Fibroblast of skin of abdomen (primary cell): ENCODE measurements at places on chromosomes 4 and X.

DNA sequence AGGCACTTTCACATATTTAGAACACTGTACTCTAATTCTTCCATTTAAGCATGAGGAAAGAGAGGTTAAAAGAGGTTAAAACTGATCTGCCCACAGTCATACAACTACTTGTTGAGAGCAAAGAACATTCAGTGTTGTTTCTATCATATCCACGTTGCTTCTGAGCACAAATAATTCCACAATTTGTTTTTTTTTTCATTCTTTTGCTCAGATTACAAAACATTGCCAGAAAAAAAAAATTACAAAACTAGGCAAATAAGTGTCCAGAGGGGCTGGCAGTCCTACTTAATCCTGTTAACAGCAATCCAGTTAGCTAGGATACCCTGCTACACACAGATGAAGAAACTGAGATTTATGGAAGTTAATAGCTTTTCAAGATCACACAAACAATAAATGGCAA, 6.3 kb upstream of the USP53 start:
- DNase-seq = no peak

- DNase-seq = no peak
Observed at GRCh38 chrX:21383546-21383945, 9.3 kb downstream of the CNKSR2 start.

GRCh38 chrX:82218361-82218760, 1016.5 kb downstream of the SH3BGRL start:
- DNase-seq = no peak

DNA sequence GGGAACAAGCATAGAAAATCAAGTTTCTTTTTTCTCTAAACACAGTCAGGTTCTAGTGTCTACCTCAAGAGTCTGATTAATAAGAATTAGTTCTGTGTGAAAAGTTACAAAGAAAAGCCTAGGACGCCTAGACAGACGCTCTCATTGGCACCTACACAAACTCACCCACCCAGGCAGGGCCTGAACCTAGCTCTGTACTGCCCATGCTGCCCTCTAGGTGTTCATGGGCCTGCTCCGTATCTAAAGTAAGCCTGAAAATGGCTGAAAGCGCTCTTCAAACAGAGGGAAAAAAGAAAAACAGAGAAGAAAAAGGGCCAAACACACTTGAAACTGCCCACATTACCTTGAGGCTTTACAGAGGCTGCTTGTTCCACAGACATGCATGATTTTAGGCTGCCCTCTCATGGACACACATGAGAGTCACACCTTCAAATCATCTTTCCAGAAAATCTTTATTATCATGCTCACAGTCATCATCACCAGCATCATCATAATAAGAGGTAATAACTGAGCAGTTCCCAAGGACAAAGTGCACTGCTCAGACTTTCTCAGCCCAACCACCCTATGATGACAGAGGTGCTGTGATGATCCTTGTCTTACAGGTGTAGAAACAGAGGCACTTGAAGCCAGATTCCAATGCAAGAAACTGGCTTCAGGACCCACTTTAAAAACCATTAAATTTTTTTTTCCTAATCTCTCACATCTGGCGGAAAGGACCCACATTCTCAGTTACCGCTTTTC, 49.6 kb downstream of the MAP7D2 start:
- DNase-seq = peak; percentile 57

DNA sequence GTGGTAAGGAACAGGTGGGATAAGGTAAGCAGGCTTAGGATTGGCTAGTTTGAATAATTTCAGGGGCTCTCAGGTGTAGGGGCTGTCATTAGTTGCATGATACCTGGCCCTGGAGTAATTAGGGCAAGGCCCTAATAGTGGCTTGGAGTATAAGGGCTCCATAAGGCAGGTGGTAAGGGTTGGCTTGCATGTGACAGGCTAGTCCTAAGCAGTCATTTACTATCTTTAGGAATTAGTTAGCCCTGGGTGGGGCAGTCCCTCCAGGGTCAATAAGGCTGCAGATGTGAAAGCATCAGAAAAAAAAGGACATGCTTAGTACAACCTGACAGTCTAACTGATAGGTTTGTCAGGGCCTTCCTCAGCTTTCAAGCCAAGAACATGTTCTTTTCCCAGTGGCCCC, 7.8 kb upstream of the TMPRSS11D start:
- DNase-seq = no peak

- DNase-seq = peak; percentile 41
Observed at GRCh38 chr4:145937971-145938611, 532 bp downstream of the ZNF827 start.

DNA sequence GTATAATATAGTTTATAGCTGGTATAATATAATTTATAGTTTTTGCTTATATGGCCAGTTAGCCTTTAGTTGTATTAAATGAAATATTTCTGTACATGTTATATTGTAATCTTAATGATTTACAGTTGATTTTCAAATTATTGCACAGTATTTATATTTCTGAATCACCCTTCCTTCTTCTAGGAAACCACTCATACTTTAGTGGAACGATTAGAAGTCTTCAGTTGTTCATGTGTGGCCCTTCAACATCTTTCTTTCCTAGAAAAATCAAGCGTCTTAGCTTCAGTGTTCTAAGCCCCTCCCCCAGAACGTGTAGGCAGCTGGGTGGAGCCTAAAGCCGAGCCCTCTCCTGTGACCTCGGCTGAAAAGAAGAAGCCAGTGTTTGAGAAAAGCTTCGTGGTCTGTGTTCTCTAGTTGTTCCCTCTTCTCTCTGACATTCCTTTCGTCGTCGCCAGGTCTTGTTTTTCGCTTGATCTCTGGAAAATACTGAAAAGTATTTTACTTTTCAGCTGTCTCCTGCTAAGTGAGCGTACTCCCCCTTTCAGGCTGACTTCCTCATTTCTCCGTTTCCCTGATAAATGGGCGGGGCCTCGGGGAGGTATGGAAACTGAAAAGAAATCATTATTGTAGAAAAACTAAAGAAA, at the start of gene C4orf33:
TSS of gene C4orf33 (plus strand) at position 342 of the 644 bp plus-strand sequence. CDS start 6,459 bp downstream, outside the sequence.
- DNase-seq = peak; percentile 65

- DNase-seq = peak; percentile 21
Observed at GRCh38 chrX:34578237-34578636, 78.8 kb downstream of the TMEM47 start.

- peak; percentile 32 for DNase-seq
Observed at GRCh38 chrX:9677098-9677739, 88.4 kb downstream of the GPR143 start.

GRCh38 chr4:5054532-5054931, 3.3 kb downstream of the STK32B start:
- DNase-seq = no peak

DNA sequence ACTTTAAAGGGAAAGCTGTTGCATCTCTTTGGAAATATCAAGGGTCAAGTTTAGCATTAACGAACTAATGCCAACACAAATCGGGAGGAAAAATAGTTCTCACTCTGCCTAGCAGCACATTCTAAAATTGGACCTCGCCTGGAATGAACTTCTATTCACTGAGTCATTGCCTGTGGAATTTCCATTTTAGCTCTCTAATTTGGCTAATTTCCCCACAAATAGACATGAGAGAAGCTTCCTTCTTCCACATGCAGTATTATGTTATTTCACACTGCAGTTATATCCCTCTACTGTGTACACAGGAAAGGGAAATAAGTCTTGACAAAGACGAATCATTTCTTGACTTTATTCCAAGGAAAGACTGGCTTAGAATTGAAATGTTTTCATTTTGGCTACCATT, 9.3 kb downstream of the ZXDA start:
- peak; percentile 53 for DNase-seq

DNA sequence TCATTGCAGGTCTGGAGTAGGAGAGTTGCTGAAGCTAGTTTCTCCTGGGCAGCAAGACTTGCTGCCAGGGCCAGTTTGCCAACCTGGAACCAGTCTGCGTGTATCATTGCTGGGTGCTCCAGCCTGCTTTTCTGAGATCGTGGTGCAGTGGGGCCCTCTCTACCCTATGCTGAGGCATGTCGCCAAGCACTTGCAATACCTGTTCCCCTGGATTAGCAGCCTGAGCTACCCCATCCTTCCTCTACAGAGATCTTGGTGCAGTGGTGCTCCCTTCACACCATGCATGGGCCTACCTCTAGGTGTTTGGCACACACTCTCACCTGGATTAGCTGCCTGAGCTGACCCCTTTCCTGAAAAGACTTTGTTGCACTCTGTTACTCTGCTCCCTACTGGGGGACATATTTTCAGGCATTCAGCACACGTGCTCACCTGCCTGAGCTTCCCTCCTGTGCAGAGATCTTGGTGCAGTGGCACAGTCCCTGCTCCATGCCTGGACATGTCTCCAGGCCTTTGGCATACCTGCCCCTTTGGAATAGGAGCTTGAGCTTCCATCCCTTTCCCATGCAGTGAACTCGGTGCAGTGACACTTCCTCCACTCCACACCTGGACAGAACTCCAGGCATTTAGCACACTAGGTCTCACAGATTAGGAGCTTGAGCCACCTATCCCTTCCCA, 133.7 kb upstream of the CXCL13 start:
- DNase-seq = no peak

DNA sequence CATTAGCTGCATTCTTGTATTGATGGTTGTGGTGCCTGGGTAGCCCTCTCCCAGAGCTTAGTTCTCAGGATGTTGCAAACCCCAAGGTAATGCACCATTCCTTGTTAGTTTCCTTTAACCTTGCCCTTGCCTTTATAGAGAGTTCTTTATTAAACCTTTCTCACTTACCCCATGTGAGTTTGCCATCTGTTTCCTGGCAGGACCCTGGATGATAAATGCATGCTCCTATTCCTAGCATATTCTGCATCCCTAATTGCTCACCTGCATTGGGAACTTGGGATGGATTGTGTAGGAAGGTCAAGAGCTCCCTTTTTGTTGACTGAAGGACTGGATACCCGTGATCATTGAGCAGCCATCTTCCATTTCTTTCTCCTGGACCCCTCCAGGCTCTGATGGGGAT, 59.9 kb upstream of the AP1S2 start:
- no peak for DNase-seq

DNA sequence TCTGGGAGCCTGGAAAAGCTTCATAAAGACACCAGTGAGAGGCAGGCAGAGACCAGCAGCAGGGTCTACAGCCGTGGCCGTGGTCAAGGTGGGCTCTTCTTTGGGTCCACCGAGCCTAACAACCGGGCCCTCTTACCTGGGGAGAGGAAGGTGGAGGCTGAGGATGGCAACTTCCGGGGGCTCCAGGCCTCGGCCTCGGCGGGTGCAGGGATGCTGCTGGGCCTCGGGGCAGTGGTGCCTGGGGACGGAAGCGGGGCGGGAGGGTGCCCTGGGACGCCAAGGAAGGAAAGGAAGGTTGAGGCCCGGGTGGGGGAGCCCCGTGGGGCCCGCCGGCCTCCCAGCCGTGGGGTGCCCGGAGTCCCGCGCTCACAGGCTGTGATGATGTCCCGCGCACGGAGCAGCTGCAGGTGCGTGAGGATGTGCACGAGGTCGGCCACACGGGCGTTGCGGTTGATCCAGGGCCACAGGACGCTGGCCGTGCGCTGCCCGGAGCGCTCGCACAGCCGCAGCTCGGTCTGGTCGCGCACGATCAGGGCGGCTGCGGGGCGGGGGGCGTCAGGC, 561 bp downstream of the IRAK1 start:
- DNase-seq = no peak

GRCh38 chrX:153411255-153411987, at the start of gene ZFP92:
Gene ZFP92, plus strand, starts transcription at chrX:153411472. Its CDS starts 6,851 bp downstream, at chrX:153418323.
- DNase-seq = peak; percentile 1

DNA sequence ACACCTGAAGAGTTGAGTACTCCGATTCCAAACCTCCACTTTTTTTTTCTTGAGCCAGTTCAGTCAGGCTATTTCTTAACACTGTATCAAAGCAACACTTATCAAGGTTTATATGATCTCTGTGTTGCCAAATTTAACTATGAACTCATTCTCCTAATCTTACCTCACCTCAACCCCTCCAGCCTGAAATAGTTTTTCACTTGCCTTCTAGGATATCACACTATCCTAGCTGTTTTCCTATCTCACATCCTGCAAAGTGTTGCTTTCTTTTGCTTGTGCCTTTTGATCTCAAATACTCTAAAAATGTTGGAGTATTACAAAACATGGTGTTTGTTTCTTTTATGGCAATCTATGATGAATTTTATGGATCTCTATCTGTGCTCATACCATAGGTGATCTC, 415.0 kb downstream of the CFAP47 start:
- DNase-seq = no peak

GRCh38 chr4:130210864-130211263, 1114.9 kb downstream of the C4orf33 start:
- peak; percentile 82 for DNase-seq

DNA sequence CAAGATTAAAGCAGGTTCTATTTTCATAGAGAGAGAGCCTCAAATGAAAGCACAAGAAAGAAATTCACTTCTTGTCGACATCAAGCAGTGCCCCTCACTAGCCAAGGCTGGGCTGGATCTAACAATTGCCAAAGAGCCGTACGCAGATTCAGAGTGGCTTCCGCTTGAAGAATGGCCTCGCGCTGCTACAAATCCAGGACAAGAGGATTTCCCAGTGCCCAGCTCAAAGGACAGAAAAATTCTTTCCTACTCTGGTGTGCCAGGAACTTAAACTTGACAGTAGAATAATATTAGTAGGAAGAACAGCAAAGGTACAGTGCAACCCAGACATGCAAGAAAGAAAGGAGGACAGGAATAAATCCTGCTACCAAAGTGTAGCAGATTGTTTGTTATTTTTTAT, 56.5 kb upstream of the PPARGC1A start:
- no peak for DNase-seq

DNA sequence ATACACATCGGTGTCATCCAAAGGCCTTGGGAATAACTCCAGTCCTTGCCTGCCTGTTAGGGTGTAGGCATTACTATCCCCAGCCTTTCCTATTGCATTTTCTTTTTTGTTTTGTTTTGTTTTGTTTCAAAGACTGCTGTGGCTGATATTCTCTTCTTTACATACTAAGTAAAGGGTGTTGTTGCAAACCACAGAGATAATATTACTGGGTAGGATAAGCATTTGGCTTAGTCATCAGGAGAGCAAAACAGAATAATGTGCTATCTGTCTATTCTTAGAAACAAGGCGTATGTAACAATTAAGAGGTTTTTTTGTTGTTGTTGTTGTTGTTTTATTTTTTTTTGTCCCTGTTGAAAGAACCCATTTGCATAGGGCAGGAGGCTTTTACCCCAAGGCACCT, 41.8 kb downstream of the UGT2B28 start:
- DNase-seq = peak; percentile 29

DNA sequence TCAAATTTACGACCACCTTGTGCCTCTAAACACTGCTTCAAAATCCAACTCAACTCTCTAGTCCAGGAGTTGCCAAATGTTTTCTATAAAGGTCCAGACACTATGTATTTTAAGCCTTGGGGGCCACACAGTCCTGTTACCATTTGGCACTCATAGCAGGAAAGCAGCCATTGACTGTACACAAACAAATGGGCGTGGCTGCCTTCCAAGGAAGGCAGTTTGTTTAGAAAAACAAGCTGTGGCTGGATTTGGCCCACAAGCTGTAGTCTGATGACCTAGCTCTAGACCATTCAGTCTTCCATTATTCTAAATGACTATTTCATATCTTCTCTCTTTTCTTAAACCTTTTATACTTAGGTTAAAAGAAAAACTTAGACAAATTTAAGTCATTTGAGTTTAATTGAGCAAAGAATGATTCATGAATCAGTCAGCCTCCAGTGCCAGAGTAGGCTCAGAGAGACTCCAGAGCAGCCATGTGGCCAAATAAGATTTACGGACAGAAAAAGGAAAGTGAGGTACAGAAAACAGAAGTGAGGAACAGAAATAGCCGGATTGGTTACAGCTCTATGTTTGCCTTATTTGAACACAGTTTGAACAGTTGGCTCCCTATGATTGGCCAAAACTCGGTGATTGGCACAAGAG, 825.8 kb upstream of the LCORL start:
- DNase-seq = no peak

- peak; percentile 14 for DNase-seq
Observed at GRCh38 chrX:77572322-77572721, 125.1 kb downstream of the FGF16 start.

GRCh38 chr4:6031846-6032245, 13.6 kb upstream of the C4orf50 start:
- no peak for DNase-seq

- DNase-seq = no peak
Observed at GRCh38 chrX:3994315-3994714, 280.9 kb upstream of the PRKX start.
